ENCODE measurements at places on chromosomes 1 and 21.

DNA sequence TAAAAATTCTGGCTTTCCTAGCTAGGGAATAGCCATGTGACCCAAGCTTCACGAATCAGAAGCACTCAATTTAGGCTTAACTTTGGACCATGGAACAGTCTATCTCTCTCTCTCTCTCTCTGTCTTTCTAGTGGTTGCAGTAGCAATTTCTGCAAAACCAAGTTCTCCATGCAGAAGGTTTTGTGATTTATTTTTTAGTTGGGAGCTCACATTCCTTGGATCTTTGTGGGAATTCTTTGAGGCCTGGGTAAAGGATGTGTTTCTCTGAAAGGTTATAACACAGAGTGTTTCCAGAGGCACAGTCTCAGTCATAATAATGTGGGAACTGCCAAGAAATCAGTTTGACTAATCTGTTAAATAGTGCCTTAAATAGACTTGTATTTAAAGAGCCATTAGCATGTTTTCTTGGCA is 112.3 kb upstream of the COL11A1 start:
- DNase-seq, result no peak

DNA sequence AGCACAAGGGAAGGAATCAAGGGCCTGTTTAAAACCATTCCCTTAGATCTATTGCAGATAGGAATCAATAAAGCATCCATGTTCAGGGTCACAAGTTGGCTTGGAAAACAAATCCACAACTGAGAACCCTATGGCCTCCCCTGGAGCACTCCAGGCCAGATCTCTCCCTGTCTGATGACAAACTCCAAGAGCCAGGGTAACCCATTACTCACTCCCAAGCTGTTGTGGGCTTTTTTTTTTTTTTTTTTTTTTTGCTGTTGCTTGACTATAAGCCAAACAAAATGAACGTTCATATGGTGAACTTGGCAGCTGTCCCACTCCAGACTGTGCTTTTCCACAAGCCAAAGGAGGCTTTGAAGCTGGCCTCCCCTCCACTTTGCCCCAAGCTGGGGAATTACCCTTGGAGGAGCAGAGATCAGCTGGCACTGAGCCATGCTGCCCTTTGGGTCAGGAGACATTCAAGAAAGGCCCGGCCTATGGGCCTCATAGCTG is 35.7 kb upstream of the VAV3 start:
- DNase-seq, result no peak

DNA sequence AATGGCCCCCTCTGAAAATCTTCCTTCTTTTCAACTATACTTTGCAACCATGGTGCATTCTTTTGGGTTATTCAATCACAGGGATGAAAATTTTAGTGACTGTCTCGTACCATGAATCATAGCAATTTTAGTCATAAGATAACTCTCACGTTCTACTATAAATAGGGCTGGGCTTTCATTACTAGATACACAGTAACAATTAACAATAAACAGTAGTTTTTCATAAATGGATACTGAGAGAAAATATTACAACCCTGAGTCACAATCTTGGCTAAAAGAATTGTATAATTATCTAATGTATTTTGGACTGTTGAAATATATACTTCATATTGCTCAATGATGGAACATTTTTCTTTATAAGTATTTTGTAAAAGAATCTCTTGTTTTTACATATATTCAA is 96.1 kb downstream of the TEX35 start:
- DNase-seq, result no peak

- no peak for DNase-seq
Observed at GRCh38 chr1:27603309-27603680, 649 bp downstream of the AHDC1 start.

- DNase-seq, result no peak
Observed at GRCh38 chr1:235986869-235987268, 78.0 kb downstream of the NID1 start.

DNA sequence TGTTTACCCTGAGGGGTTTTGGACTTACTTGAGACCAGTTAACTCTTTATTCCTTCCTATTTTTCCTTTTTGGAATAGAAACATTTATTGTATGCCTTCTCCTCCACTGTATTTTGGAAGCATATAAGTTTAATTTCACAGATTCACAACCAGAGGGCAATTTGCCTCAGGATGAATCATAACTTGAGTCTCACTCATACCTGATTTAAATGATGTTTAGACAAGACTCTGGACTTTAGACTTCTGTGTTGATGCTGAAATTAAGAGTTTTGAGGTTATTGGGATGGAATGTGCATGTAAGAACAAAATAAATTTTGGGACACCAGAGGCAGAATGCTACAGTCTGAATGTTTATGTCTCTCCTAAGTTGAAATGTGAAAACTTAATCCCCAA is 7.1 kb upstream of the ADAM30 start:
- DNase-seq, result no peak

GRCh38 chr1:228921481-228921880 is 186.2 kb downstream of the RHOU start:
- DNase-seq, result no peak
